Activated CD8-positive, alpha-beta memory T cell treated with anti-CD3 and anti-CD28 coated beads for 48 hours (primary cell): ENCODE measurements at places on chromosomes 3 and 15.

DNA sequence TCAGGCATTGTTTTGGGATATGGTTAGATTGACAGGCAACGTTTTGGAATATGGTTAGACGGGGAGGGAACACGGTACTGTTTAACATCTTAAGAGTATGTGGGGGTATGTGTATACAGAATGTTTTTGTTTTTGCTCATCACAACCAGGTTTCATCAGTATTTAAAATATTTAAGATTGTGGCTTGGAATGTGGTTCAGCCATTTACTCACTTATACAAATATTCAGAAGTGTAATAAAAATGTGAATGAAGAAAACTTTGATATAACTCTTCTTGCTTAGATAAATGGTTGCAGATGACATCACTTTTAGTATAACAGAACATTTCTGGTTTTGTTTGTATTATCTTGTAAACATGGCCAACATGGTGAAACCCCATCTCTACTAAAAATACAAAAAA is 3.9 kb upstream of the PAK2 start:
- DNase-seq, result no peak

DNA sequence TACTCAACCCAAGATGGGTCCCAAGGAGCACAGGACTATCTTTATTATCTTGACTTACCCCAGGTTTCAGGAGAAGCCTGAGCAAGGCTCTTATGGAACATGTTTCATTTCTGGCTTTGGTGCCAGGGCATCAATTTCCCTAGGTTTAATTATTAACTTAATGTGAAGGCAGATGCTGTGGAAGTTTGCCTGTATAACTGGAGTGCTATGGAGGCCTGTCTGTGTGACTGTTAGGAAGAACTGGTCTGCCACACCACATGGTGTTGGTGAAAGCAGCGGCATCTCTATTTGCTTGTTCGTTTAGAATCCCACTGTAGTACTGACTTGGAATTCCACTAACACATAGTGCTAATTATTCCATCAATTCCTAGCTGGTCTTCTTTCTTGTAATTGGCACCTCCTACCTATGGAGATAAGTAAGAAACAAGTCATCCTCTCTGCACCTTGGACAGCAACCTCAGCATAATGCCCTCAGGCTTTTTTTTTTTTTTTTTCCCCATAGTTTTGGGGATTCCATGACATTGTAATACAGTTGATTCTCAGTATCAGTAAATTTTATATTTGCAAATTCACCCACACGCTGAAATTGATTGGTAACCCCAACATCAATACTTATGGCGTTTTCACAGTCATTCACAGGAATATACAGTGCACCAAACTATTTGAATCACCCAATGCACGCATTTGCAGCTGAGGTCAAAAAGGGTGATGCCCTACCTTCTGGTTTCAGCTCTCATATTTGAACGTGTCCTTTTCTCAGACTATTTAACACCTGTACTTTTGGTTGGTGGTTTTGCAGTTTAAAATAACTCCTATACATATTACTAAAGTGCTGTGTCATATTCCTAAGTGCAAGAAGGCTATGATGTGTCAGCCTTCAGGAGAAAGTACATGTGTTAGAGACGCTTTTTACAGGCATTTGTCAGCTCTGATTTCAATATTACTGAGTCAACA is 772.8 kb upstream of the LMCD1 start:
- DNase-seq, result no peak

GRCh38 chr15:44788748-44789147 is 52.4 kb downstream of the TRIM69 start:
- peak; percentile 12 for DNase-seq

GRCh38 chr3:44058868-44059203 is 182.8 kb upstream of the TOPAZ1 start:
- no peak for DNase-seq

- no peak for DNase-seq
Observed at GRCh38 chr15:28943611-28944230, 57.9 kb downstream of the APBA2 start.

GRCh38 chr3:64992530-64993285 is 304.9 kb upstream of the ADAMTS9 start:
- no peak for DNase-seq

DNA sequence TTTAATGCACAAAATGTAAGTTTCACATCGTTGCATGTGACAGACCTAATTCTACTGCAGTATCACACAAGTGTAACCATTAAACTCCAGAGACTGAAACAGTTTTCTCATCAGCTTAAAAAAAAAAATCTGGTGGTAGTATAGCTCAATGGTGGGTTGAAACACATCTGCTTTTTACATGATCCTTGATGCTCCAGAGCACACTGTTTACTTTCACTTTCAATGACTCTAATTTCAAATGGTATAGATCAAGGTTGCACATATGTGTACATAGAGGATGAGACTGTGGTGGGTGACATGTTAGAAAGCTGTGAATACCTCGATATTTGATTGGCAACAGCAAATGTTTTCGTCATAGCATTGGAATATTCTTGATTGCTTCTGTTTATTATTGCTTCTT is 22.4 kb downstream of the MCTP2 start:
- no peak for DNase-seq

GRCh38 chr3:178498871-178499270 is 37.4 kb upstream of the KCNMB2 start:
- no peak for DNase-seq

- DNase-seq, result no peak
Observed at GRCh38 chr3:168085491-168086119, 10.1 kb downstream of the GOLIM4 start.

GRCh38 chr3:152587861-152588260 is 247.1 kb upstream of the P2RY1 start:
- no peak for DNase-seq

GRCh38 chr15:77867266-77868047 is 210.1 kb downstream of the TBC1D2B start:
- DNase-seq, result no peak

DNA sequence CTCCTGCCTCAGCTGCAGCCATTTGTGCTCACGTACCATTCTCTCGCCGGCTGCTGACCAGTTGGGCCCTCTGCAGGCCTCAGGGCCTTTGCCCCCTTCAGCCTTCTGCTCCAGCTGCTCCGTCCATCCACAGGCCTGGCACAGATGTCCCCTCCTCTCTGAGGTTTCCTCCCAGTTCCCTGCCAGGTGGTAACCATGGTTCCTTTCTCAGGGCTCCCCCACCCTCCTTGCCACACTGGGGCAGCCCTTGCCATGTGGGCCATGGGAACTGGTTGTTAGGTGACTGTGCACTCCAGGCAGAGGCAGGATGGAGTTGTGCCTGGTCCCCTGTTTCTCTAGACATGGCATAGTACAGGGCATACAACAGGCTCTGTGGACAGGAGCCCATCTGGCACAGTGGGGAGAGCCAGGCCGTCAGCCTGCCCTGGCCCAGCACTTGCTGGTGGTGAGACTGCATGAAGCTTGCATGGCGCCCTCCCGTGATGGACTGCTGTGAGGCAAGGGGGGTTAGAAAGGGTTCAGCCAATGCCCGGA is 148.9 kb downstream of the DNAJB8 start:
- no peak for DNase-seq

DNA sequence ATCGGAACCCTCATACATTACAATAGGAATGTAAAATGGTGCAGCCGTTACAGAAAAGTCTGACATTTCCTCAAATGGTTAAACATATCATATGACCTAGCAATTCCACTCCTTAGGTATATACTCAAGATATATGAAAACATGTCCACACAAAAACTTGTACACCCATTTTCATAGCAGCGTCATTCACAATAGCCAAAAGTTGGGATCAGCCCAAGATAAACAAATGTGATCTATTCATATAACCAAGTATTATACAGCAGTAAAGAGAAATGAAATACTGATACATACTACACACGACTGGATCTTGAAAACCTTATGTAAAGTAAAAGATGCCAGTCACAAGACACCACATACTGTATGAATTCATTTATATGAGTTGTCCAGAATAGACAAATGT is 102.4 kb downstream of the MSL2 start:
- no peak for DNase-seq

- DNase-seq, result no peak
Observed at GRCh38 chr3:69020857-69021256, 7.4 kb upstream of the EOGT start.

DNA sequence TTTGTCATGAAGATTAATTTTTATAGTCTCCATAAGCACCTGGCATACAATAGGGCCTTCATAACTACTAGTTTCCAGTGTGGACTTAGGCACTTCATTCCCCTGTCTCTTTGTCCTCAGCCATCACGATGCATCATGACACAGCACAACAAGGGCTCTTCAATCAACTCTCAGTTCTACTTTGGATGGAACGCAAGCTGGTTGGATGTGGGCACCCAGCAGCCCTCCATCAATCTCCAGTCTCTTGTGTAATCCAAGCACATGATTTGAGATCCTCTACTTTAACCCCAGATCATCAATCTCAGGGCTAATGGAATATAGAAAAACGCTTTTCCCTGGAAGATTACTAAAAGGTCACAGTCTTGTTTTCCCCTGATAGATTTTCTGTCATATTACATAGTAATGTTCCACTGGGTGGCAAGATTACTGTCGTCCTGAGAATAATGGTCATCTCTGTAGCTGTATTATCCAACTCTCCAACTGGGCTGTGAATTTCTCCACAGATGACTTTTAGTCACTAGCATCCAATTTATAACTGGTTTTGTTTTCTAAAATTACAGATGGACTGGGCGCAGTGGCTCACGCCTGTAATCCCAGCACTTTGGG is 22.9 kb upstream of the CHRNA7 start:
- DNase-seq, result no peak
